ENCODE measurements at places on chromosomes 2 and 18.

GRCh38 chr2:74146929-74147726, 584 bp downstream of the BOLA3 start:
- no peak for DNase-seq

DNA sequence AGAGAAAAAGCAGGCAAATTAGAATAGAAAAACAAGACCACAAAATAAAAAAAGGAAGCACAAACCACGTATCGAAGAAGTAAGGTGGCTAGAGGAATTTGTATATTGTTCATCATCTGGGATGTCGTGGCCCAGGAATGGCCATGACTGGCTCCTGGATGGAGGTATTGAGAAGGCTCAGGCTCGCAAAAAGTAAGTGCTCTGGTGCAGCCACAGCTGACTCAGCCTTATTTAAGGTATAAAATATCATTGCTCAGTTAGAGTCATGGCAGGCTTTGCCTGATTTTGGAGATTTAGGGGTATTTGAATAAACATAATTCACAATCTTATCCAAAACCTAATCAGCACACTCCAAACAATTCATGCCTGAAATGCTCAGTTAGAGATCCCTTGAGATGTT, 78.4 kb upstream of the FANCL start:
- DNase-seq, result no peak

- DNase-seq, result no peak
Observed at GRCh38 chr2:107336526-107336925, 450.6 kb upstream of the ST6GAL2 start.

DNA sequence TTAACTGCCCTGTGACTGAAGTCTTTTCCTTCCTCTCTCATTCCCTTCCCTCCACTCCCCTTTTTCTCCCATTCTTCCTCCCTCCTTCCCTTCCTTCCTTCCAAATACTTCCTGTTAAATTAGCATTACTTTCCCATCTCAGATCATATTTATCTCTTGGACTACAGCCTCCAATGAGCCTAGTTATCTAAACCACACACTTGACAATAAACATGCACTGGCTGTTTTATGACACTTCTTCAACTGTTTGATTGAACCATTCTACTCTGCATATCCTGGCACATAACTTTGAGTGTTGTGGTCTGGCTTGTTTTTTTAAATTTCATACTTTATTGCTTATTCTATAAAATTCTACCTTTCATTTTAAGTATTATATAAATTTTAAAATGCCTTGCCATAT, 1860.8 kb upstream of the LRRTM1 start:
- no peak for DNase-seq

- no peak for DNase-seq
Observed at GRCh38 chr2:128686881-128687555, 368.4 kb upstream of the HS6ST1 start.

- DNase-seq, result no peak
Observed at GRCh38 chr2:40440835-40441234, 11.1 kb downstream of the SLC8A1 start.

DNA sequence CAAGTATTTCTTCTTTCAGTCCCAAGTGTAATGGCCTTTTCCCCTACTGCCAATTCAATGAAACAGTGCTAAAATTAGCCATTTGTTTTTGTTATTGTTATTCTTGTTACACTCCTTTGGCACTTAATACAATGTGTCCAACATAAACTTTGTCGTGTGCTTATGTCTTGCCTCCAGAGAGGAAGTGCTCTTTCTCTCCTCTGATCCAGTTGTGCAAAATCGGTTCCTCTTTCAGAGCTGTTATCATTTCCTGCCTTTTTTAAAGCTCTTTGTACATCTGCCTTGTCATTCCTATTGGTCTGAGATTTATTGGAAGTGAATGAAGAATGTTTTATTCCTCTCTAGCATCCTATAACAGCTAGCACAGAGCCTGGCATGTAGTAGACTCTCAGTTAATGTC, 623.2 kb upstream of the ID2 start:
- no peak for DNase-seq

- DNase-seq, result no peak
Observed at GRCh38 chr18:62126737-62127136, 60.1 kb downstream of the PIGN start.

- no peak for DNase-seq
Observed at GRCh38 chr2:54708584-54709335, 14.7 kb upstream of the EML6 start.

DNA sequence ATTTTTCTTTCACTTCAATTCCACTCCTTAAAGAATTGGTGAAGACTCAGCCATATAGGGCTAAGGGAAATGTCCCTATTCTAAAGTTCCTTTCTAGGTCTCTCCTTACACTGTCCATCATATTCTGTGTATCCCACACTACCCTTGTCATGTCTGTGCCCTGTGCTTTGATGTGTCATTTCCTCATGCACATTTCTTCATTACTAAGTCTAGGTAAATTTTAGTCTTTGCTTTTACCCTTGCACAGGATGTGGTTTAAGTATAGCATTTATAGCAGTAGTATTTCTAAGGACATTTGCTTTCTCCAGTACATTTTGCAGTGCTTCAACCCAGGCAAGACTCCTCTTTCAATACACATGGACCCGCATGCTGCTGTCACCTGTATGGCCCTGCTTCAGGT, 221.5 kb upstream of the ACVR2A start:
- DNase-seq, result no peak

DNA sequence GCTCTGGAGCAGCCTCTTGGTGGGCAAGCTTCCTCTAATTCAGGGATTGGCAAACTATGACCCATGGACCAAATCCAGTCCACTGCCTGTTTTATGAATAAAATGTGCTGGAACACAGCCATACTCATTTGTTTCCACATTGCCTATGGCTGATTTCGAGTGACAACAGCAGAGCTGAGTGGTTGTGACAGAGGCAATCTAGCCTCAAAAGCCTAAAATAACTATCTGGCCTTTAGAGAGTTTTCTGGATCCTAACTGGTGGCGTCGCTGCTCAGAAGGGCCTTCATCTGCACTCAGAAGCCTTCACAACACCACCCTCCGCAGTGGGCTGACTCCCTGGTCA, 147.1 kb downstream of the CCBE1 start:
- no peak for DNase-seq
